Right renal pelvis (tissue), 4 donors: ENCODE measurements at places on chromosomes 12 and 14. TPM values are rescaled to one million over a fixed set of nuclear protein-coding genes. Genes with fewer than 3 reads are reported as not detected.

DNA sequence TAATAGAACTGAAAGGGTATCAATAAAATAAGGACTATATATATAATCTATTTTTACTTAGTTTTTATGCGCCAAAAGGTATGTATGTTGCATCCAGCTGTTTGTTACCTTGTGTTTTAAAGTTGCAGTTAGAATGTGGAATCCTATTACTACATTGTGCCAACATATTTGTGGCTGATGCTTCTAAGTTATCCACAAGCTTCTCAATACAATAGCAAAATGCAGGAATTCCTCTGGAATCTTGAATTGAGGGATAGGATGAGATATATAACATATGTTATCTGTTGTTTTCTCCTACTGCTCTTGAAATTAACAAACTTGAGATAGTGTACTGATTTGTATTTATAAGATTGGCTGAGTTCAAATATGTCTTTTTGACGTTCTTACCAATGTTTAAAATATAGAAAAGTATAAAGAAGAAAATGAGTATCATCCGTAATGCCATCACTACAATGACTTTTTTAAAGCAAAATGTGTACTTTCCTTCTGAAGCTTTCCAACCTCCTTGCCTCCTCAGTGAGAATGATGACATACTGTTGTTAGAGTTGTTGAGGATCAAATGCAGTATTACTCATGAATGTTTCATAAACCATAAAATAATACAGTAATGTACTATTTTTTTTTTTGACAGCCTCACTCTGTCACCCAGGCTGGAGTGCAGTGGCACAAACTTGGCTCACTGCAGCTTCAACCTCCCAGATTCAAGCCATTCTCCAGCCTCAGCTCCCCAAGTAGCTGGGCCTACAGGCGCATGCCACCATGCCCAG, 6.6 kb downstream of the RAP1B start:
- DNase-seq, result no peak

Gene MSRB3
- polyA plus RNA-seq, result 22.5 TPM

DNA sequence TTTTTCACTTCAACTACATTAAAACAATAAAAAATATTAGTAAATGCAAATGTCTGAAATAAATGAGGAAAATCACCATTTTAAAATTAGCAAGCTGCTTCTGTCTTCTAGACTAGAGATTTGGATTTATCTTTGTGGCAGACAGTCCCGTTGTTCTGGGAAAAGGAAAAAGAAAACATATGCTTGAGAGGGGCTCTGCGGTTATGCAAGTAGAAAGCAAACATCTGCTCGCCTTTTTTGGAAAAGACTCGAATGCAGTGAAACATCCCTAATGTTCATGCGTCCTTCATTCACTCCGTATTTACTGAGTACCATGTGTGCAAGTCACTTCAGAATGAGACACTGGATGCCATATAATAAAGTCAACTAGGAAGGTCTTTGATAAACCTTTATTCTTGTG, 44.9 kb downstream of the IFNG start:
- DNase-seq, result no peak

DNA sequence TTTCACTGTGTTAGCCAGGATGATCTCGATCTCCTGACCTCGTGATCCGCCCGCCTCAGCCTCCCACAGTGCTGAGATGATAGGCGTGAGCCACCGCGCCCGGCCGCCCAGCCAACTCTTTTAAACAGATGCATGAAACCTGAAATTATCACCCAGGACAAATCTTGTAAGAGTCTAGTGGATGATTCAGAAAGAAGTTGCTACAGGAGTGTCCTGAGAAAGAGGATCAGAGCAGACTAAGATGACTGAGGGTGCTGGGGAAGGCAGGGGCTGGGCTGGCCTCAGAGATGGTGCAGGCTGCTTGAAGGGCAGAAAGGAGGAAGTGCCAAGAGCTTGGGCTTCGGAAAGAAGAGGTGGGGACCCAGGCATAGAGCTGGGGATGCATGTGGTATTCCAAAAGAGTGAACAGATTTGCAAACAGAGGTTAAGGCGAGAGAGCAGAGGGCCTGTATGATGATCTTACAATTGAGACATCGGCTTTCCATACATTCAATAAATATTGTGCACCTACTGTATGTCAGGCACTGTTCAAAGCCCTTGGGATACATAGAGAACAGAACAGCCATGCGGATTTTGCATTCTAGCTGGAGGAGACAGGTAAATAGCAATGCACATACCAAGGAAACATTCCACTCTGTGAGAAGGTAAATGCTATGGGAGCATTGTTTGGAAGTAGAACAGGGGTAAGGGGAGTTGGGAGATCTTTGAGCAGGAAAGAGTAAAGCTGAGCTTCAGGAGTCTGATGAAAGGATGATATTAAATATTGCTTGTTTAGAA, 7.4 kb upstream of the CD9 start:
- no peak for DNase-seq

DNA sequence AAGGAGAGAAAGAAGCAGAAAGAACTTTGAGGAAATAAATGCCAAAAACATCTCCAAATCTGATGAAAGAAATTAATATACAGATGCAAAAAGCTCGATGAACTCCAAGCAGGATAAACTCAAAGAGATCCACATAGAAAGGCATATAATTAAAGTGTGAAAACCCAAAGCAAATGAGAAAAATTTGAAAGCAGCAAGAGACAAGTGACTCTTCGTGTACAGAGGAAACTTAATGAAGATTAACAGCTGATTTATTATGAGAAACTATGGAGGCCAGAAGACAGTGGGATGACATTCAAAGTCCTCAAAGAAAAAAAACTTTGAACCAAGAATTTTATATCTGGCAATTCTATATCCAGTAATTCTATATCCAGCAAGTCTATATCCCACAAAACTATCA, 163.0 kb upstream of the TMCC3 start:
- DNase-seq, result no peak

- no peak for DNase-seq
Observed at GRCh38 chr12:12534166-12534866, 28.3 kb downstream of the DUSP16 start.

Gene LRRIQ1
- 28.4 TPM for polyA plus RNA-seq

Gene STON2
- polyA plus RNA-seq, result 40.9 TPM

GRCh38 chr12:10027721-10028120, 2.8 kb upstream of the CLEC9A start:
- no peak for DNase-seq

Gene NRXN3
- polyA plus RNA-seq, result 5.7 TPM

Gene SCNN1A
- 79.4 TPM for polyA plus RNA-seq

GRCh38 chr12:24500421-24500820, 448.5 kb downstream of the BCAT1 start:
- no peak for DNase-seq

DNA sequence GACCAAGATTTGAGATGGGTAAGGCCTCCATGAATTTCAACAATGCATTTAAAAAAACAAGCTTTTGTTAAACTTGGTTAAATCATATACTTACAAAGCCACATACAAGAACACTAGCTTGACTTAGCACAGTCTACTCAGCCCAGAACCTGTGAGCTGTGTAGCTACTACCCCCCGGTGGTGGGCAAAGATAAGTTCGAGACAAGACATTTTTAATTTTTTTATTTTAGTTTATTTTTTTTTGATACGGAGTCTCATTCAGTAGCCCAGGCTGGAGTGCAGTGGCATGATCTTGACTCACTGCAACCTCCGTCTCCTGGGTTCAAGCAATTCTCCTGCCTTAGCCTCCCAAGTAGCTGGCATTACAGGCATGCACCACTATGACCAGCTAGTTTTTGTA, 3.7 kb upstream of the NECAP1 start:
- no peak for DNase-seq
